Activated CD4-positive, alpha-beta T cell treated with anti-CD3 and anti-CD28 coated beads, Interleukin-2, amount 10 ng/mL, durations not matched to agents 7 days and 5 days (primary cell): ENCODE measurements at places on chromosomes 6 and 20.

DNA sequence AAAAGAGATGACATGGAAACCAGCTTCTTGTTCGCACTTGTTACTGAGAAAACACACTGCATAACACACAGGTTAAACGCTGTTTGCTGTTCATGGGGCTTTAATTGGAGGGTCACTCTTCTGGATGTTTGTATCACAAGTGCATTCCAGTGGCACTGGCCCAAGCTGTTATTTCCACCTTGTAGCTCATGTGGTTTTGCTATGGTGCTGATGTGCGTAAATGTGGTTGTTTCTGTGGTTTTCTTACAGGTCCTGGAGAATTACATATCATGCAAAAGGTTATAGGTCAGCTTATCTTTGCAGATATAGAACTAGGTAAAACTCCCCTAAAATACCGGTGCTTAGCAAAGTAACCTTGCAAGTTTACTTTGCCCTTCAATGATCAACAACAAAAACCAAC, 89.3 kb upstream of the AHI1 start:
- DNase-seq = peak; percentile 29

DNA sequence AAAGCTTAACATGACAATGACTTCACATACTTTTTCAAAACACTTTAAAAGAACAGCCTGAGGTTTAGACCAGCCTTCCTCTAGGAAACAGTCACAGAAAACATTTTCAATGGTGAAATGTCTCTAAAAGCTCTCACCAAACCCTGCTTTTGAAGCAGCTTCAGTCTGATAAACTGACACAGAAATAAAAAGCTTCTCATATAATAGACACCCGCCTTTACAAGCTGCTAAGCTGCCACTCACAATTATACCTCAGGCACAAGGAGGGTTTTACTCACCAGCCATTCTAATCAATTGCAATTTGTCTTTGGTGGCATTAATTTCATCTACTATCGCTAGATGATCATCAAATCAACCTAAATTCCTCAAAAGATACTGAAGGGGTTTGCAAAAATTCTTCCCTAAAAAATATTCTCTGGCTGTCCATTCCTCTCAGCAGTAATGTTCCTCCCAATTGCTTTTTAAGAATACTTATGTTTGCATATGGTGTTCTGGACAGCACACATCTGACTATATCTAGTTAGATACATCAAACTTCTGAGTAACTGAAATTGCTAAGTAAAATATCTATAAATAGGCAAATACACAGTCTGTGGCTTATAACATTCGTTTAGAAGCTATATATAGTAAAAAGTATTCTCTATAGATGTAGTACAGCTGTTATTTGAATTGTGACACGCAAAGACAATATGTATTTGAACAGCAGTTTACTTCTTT, 29.4 kb downstream of the KIF13A start:
- no peak for DNase-seq

DNA sequence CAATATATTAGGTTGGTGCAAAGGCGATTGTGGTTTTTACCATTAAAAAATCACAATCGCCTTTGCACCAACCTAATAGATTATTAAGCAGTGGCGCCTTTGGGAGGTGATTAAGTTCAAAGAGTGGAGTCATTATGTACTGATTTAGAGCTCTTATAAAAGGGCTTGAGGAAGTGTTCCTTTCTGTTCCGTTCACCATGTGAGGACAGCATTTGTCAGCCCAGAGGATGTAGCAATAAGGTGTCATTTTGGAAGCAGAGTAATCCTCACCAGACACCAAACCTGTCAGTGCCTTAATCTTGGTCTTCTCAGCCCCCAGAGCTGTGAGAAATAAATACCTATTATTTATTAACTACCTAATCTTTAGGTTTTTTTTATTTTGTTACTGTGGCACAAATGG, 542.1 kb upstream of the MAN1A1 start:
- no peak for DNase-seq

DNA sequence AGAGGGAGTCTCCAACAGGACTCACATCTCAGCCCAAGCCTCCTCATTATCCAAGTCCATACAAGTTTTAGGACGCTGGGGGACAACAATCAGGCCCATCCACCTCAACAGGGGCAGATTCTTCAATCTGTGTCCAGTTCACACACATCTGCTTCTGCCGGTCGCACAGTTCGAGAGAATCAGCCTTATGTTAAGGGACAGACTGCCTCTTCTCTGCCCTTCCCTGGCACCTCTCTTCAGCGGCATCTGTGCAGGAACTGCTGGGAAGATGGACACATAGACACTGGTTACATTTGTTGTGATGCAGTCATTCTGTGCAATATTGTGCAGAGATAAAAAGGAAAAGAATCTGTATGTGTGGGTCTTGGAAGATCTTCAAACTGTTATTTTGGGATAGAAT, 21.0 kb downstream of the ULBP1 start:
- DNase-seq = no peak
